ENCODE measurements at places on chromosomes 12 and 14.

DNA sequence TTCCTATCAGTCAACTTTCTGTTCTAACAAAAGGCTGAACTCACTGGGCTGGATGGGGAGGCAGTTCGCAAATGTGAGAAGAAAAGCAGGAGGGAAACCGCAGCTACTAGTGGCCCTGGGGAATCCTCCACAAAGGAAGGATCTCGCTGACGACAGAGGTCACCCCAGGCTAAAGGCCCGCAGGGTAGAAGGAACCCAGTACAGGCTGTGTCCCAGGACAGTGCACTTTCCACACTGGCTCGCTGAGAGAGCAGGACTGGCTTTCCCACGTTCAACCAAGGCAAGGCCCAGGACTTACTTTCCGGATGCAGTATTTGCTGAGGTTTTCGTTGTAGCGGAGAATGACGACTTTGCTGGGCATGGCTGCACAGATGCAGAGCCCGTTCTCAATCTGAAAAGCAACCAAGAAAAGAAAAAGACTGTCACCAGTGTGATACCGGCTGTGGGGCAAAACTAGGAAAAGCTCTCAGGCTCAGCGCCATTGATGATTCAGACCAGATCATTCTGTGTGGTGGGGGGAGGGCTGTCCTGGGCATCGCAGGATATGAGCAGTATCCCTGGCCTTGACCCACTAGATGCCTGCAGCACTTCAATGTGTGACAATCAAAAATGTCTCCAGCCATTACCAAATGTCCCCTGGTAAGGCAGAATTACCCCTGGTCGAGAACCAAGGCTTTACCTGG is 36.3 kb downstream of the PRKAB1 start:
- DNase-seq, result no peak

DNA sequence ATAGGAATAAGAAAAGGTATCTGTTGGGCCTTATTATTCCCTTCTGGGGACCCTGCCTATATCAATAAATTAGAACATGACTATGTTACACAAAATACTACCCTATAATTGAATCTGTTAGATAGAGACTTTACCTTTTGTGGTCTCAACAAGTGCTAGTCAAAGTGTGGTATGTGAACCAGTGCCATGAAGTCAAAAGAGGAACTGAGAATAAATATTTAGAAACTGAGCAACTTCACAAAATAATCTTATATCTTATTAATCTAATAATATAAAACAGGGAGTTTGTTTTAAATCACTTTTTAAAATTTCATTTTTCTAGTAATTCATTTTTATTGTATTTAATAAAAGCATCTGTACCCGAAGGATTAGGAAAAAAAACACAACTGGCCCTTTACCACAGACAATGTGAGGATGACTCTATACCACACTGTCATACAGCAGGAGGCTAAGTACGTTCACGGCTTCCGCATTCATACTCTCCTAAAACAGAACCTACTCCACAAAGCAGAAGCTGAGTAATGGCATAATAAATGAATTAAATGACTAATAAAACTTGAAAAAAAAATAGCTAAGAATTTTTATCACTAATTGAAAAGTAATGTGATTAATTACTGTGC is 42.1 kb downstream of the SEC23A start:
- no peak for DNase-seq

GRCh38 chr12:127304751-127305725 is 961.9 kb upstream of the TMEM132C start:
- no peak for DNase-seq

DNA sequence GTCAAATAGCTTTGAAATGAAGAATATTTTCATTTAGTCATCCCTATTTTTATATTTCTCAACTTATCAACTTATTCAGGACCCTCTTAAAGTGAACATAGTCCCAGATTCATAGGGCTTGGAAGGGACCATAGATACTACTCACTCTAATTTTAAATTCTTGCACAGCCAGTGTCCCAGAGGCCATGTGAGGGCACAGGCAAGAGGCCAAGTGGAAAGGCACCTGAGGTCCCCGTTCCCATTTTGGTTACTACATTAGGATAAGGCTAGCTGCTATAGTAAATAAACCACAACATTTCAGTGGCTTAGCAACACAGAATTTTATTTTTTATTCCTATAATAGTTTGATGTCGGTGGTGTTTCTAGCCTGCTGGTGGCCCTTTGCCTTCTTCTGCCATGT is 227.8 kb downstream of the SPTSSA start:
- DNase-seq, result no peak

GRCh38 chr12:24081606-24082005 is 132.1 kb upstream of the SOX5 start:
- DNase-seq, result no peak

DNA sequence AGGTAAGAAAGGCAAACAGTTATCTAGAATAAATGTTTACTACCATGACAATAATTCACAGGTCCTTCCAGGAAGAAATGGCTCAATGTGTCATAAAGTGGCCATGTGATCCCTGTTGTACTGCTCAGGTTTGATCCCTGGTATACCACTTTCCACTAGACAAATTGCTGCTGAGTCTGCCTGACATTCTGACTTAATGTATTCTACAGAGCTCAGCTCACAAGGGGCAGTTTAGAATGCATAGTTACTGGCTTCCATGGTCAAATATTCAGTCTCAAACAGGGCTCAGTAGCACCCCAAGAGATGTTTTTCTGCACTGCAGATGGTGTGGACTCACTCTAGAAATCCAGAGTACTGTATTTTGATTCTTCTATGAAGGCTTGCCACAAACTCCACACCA is 21.8 kb downstream of the TSHR start:
- no peak for DNase-seq

DNA sequence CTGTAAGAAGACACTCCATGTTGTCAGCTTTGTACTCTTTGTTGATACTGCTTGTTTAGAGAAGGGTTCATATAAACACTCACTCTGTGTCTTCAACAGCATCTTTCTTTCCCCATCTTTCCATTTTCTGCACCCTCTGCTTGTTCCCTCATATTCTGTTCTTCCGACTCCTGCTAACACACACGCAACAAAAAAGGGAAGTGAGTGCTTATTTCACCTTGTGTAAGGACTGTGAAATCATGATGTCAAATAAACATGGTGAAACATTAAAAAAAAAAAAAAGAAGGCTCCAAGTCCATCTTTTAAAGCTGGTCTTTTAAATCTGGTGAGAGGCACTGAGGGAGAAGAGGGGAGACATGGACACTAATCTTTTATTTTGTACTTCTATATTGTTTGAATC is 145.4 kb downstream of the RPAP3 start:
- no peak for DNase-seq

DNA sequence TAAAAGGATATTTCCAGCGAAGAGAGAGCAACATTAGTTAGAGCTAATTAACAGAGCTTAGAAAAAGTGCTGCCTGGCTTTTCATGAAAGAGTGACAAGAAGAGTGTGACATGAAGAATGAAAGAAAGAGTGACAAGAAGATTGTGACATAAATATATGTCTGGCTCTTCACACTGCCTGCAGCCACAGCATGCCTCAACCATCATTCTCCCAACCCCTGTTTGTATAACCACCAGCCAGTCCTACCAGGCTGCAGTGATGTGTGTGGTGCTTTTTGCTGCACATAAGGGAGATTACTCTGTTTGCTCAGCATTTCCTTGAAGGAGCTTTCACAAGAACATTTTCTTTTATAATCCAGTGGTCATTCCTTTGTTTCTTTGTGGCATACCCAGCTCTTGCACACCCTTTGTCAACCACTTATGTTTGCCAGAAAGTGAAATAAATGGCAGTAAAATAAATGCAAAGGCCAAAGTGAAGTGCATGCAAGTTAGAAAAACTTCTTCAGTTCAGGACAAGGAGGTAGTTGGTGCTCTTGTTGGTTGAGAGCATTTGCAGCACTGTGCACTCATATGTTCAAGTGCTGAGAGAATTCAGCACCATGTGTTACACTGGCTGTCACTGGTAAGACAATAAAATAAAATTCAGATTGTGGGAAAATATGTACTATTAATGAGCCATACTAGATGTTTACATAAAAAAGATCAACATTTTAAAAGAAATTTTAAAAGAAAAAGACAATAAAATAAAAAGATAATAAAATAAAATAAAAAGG is 50.6 kb downstream of the KIF21A start:
- no peak for DNase-seq

- no peak for DNase-seq
Observed at GRCh38 chr12:93943780-93944179, 204.6 kb upstream of the PLXNC1 start.

DNA sequence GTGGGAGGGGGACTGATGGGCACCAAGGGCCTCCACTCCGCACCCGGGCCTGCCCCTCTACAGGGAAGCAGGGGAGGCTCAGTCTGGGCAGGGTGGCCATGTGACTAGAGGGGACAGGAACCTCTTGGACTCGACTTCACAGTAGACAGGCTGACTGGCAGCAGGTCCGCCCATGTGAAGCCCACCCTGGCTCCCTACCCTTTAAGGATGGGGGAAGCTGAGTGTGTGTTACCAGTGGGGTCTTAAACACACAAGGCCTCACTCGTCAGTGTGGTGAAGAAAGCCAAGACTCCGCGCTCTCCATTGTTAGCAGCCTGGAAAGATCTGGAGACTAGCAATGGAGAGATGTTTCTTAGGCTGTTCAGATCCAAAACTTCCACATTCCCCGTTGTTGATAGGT is 52.4 kb downstream of the ANAPC7 start:
- DNase-seq, result no peak

Data from activated CD4-positive, alpha-beta T cell treated with anti-CD3 and anti-CD28 coated beads for 48 hours (primary cell).